T-helper 17 cell (primary cell): ENCODE measurements at places on chromosomes 2 and 18. TPM values are rescaled to one million over a fixed set of nuclear protein-coding genes. Genes with fewer than 3 reads are reported as not detected.

GRCh38 chr2:24914713-24915112 lies 5.3 kb downstream of the ADCY3 start:
- peaks cover 3% of the 10 kb centered on the region for H3K36me3 ChIP-seq
- H3K27ac ChIP-seq = no peak overlapping the region
- DNase-seq = no peak
- no peaks in the 10 kb centered on the region for H3K27me3 ChIP-seq

DNA sequence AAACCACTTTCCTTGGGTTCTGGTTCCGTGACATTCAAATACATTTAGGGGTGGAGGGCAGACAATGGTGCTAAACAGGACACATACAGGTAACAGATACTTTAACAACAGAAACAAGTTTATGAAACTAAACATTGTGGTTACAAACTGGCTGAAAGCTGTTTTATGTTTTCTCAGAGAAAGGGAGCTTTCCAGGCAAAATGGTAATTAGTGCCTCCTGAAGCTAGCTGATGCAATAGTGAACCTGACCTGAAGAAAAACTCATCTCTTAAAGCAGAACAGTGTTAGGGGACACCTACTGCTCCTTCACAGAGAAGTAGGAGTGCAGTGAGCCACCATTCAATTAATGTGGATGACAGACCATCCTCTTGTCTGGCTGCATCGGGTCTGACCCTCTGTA lies 138.9 kb downstream of the CCDC148 start:
- no peak overlapping the region for H3K4me3 ChIP-seq
- H3K27me3 ChIP-seq = no peaks in the 10 kb centered on the region
- no peaks in the 10 kb centered on the region for H3K36me3 ChIP-seq
- no peaks in the 10 kb centered on the region for H3K4me1 ChIP-seq
- no peak overlapping the region for H3K27ac ChIP-seq

GRCh38 chr2:166375736-166376487 lies at the start of gene SCN9A:
Gene SCN9A, minus strand, starts transcription at chr2:166375944. Its CDS starts 64,188 bp downstream, at chr2:166311756.
- no peak within 1 kb of the TSS for H3K27ac ChIP-seq
- peaks cover 9% of the 10 kb centered on the region for H3K4me1 ChIP-seq
- H3K36me3 ChIP-seq = no peaks in the 10 kb centered on the region
- peak within 1 kb of the TSS; percentile 76 for H3K4me3 ChIP-seq

DNA sequence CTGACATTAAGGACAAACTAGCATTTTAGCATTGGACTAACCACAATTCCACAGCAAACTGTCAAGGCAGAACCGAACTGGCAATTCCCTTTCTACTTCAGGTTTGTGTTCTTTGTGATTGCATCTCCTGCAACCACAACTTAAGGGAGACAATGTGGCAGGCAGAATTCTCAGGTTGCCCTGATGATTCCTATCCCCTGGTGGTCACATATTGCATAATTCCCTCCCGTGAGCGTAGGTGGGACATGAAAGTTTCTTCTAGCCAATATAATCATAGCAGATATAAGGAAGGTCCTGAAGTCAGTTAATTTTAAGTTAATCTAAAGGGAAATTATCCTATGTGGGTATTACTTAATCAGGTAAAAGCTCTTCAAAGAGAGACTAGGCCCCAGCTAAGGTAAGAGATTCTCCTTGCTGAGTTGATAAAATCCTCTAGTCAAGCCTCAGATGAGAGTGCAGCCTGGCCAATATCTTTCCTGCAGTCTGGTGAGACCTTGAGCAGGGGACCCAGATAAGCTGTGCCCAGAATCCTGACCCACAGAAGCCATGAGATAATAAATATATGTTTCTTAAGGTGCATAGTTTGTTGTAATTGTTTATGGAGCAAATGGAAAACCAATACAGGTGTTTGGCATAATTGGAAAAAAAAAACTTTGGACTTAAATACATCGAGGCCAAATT lies 45.9 kb upstream of the TNP1 start:
- no peak overlapping the region for H3K27ac ChIP-seq
- no peaks in the 10 kb centered on the region for H3K4me1 ChIP-seq
- DNase-seq = no peak
- H3K36me3 ChIP-seq = no peaks in the 10 kb centered on the region
- H3K27me3 ChIP-seq = peaks cover 14% of the 10 kb centered on the region
- H3K4me3 ChIP-seq = no peak overlapping the region

GRCh38 chr2:41626936-41627335 lies 420.9 kb upstream of the PKDCC start:
- H3K4me1 ChIP-seq = no peaks in the 10 kb centered on the region
- no peak overlapping the region for H3K4me3 ChIP-seq
- no peak overlapping the region for H3K27ac ChIP-seq
- peaks cover 5% of the 10 kb centered on the region for H3K27me3 ChIP-seq
- DNase-seq = no peak

- no peaks in the 10 kb centered on the region for H3K36me3 ChIP-seq
- no peak overlapping the region for H3K27ac ChIP-seq
- no peaks in the 10 kb centered on the region for H3K4me1 ChIP-seq
- no peaks in the 10 kb centered on the region for H3K27me3 ChIP-seq
Measured at GRCh38 chr2:80117401-80117800, 187.2 kb downstream of the LRRTM1 start.

- H3K4me3 ChIP-seq = no peak overlapping the region
- no peaks in the 10 kb centered on the region for H3K27me3 ChIP-seq
- DNase-seq = no peak
- H3K27ac ChIP-seq = no peak overlapping the region
Measured at GRCh38 chr2:162524849-162525248, 180.9 kb downstream of the GCA start.

GRCh38 chr2:128302011-128302743 lies 16.5 kb downstream of the HS6ST1 start:
- no peak overlapping the region for H3K4me3 ChIP-seq
- no peaks in the 10 kb centered on the region for H3K27me3 ChIP-seq
- H3K36me3 ChIP-seq = peaks cover 2% of the 10 kb centered on the region
- H3K4me1 ChIP-seq = peaks cover 13% of the 10 kb centered on the region

DNA sequence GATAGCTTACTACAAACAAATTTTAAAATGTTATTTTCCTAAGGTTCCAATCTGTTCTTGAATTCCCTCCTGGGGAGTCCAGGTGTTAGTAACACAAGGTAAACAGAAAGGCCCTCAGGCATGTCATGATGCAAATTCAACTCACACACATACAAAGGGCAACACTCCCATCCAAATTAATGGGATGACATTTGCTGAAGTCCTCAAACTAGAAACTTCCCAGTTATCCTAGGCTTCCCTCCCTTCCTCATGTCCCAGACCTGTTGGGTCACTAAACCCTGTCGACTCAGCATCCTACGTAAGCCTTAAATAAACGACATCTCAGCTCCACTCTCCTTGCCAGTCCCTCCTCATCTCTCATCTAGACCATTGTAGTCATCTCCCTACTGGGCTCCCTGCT lies 85.1 kb downstream of the GREB1L start:
- H3K4me3 ChIP-seq = no peak overlapping the region
- DNase-seq = no peak
- H3K4me1 ChIP-seq = no peaks in the 10 kb centered on the region

- no peak for DNase-seq
- H3K27ac ChIP-seq = no peak overlapping the region
- no peak overlapping the region for H3K4me3 ChIP-seq
- no peaks in the 10 kb centered on the region for H3K27me3 ChIP-seq
- H3K4me1 ChIP-seq = peaks cover 6% of the 10 kb centered on the region
- no peaks in the 10 kb centered on the region for H3K36me3 ChIP-seq
Measured at GRCh38 chr2:119671752-119672151, 7.2 kb upstream of the TMEM177 start.

- DNase-seq = no peak
- peaks cover 3% of the 10 kb centered on the region for H3K4me1 ChIP-seq
- H3K27me3 ChIP-seq = peaks cover 43% of the 10 kb centered on the region
- no peak overlapping the region for H3K27ac ChIP-seq
- H3K36me3 ChIP-seq = peaks cover 2% of the 10 kb centered on the region
Measured at GRCh38 chr2:173869244-173870229, 95.6 kb downstream of the SP3 start.

- H3K27ac ChIP-seq = no peak overlapping the region
- no peaks in the 10 kb centered on the region for H3K4me1 ChIP-seq
- H3K27me3 ChIP-seq = peaks cover 12% of the 10 kb centered on the region
- H3K36me3 ChIP-seq = no peaks in the 10 kb centered on the region
- H3K4me3 ChIP-seq = no peak overlapping the region
- no peak for DNase-seq
Measured at GRCh38 chr2:122055521-122055931, 300.1 kb downstream of the TSN start.

DNA sequence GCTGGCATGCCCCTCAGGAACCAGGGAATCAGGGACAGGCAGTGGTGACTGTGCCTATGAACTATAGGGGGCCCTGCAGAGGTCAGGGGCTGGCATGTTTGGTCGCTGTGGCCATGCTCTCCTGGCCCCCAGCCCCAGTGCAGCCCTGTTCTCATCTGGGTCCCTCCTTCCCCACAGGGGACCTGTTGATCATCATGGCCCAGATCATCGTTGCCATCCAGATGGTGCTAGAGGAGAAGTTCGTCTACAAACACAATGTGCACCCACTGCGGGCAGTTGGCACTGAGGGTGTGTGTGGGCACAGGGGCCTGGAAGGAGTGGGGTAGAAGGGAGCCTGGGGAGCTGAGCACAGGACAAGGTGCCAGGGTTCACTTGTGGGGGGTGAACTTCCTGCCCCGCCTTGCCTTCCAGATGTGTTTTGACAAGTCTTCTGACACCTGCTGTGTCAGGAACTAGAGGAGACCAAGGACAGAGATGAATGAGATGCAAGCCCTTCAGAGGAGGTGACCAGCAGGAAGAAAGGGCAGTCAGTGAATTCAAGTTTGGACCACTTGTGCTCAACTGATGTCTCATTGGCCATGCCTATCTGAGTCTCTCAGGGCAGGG lies 9.6 kb upstream of the CENPA start:
- H3K4me1 ChIP-seq = peaks cover 19% of the 10 kb centered on the region
- H3K27me3 ChIP-seq = no peaks in the 10 kb centered on the region
- peaks cover 2% of the 10 kb centered on the region for H3K36me3 ChIP-seq
- no peak for DNase-seq
- peak overlapping the region; percentile 41 for H3K27ac ChIP-seq
- no peak overlapping the region for H3K4me3 ChIP-seq

GRCh38 chr2:187586011-187586641 lies 31.9 kb upstream of the TFPI start:
- H3K4me1 ChIP-seq = peaks cover 7% of the 10 kb centered on the region
- H3K36me3 ChIP-seq = no peaks in the 10 kb centered on the region
- H3K27me3 ChIP-seq = peaks cover 6% of the 10 kb centered on the region
- no peak overlapping the region for H3K4me3 ChIP-seq
- no peak for DNase-seq

GRCh38 chr2:72108121-72108520 lies 39.5 kb downstream of the CYP26B1 start:
- no peaks in the 10 kb centered on the region for H3K4me1 ChIP-seq
- DNase-seq = no peak
- H3K36me3 ChIP-seq = no peaks in the 10 kb centered on the region
- H3K27me3 ChIP-seq = peaks cover 56% of the 10 kb centered on the region
- no peak overlapping the region for H3K4me3 ChIP-seq
- H3K27ac ChIP-seq = no peak overlapping the region

DNA sequence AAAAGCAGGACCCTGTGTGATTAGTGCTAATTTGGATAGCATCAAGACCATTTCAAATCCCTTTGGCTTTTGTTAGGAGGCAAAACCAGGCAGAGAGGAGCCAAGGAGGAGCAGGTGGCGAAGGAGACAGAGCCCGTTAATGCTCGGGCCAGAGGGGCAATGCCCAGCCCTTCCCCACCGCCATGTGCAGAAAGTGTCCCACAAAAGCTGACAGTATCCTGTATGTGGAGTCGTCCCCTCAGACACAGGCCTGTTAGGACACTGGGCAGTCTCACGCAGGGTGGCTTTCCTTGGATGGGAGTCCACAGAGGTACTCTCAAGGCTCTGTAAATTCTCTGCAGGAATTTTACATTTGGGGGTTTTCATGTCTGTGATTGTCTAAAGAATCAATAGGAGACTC lies 44.8 kb upstream of the TFCP2L1 start:
- H3K27ac ChIP-seq = no peak overlapping the region
- no peak overlapping the region for H3K4me3 ChIP-seq

GRCh38 chr18:63315131-63315662 lies 4.4 kb downstream of the BCL2 start:
- peaks cover 15% of the 10 kb centered on the region for H3K36me3 ChIP-seq
- peaks cover 58% of the 10 kb centered on the region for H3K4me1 ChIP-seq
- no peak for DNase-seq
- no peaks in the 10 kb centered on the region for H3K27me3 ChIP-seq

GRCh38 chr2:96753661-96754282 lies 6.9 kb upstream of the CNNM4 start:
- H3K36me3 ChIP-seq = no peaks in the 10 kb centered on the region
- no peak overlapping the region for H3K27ac ChIP-seq
- H3K4me3 ChIP-seq = no peak overlapping the region
- no peaks in the 10 kb centered on the region for H3K27me3 ChIP-seq
- DNase-seq = no peak

The OSBPL1A gene
- total RNA-seq = 7.1 TPM

The RAX gene
- total RNA-seq = not detected

The RGPD6 gene
- total RNA-seq = 173 TPM

The MAL gene
- total RNA-seq = 127 TPM

The ECEL1 gene
- total RNA-seq = not detected

The TNS1 gene
- total RNA-seq = 16.8 TPM

The DSC2 gene
- 0.05 TPM for total RNA-seq

The TMEM163 gene
- total RNA-seq = 0.57 TPM

The LRRC30 gene
- total RNA-seq = not detected

The SEMA4F gene
- 9.5 TPM for total RNA-seq

The SLC19A3 gene
- total RNA-seq = not detected

The OBSL1 gene
- total RNA-seq = 0.67 TPM

The PIKFYVE gene
- 34.5 TPM for total RNA-seq

The NOSTRIN gene
- total RNA-seq = not detected

The GAREM2 gene
- total RNA-seq = 3.6 TPM

The ANTXR1 gene
- total RNA-seq = not detected

The UGT1A5 gene
- total RNA-seq = not detected

The IL36G gene
- not detected for total RNA-seq

The ACADL gene
- total RNA-seq = not detected

The HRH4 gene
- total RNA-seq = 8.5 TPM

The SLC40A1 gene
- total RNA-seq = 92.7 TPM
